Bronchus fibroblast of lung (primary cell): ENCODE measurements at places on chromosomes 2 and 18. TPM values are rescaled to one million over a fixed set of nuclear protein-coding genes. Genes with fewer than 3 reads are reported as not detected.

The GPBAR1 gene
- 0.17 TPM in 1 of 2 replicates, not detected in the other for total RNA-seq

The CLASP1 gene
- total RNA-seq: 25.6 and 33.8 TPM in 2 replicates

The DNER gene
- total RNA-seq: 3.0 and 3.4 TPM in 2 replicates

The PCARE gene
- not detected in 2 replicates for total RNA-seq

The GTF2A1L gene
- 0.34 and 0.45 TPM in 2 replicates for total RNA-seq

The FMNL2 gene
- 12.0 and 12.6 TPM in 2 replicates for total RNA-seq

The GPR55 gene
- total RNA-seq: under 0.01 TPM in 1 of 2 replicates, not detected in the other

The AKAIN1 gene
- total RNA-seq: not detected in 2 replicates

The KLHL14 gene
- not detected in 2 replicates for total RNA-seq

The KCNE4 gene
- total RNA-seq: 1.9 and 2.0 TPM in 2 replicates

The SPDYA gene
- 0.15 and 0.17 TPM in 2 replicates for total RNA-seq

The MAPK4 gene
- total RNA-seq: not detected in 2 replicates

The ELOA2 gene
- not detected in 2 replicates for total RNA-seq
